ENCODE measurements at places on chromosomes 11 and 22.

GRCh38 chr22:20866736-20867135, 7.9 kb downstream of the SNAP29 start:
- DNase-seq, result no peak

DNA sequence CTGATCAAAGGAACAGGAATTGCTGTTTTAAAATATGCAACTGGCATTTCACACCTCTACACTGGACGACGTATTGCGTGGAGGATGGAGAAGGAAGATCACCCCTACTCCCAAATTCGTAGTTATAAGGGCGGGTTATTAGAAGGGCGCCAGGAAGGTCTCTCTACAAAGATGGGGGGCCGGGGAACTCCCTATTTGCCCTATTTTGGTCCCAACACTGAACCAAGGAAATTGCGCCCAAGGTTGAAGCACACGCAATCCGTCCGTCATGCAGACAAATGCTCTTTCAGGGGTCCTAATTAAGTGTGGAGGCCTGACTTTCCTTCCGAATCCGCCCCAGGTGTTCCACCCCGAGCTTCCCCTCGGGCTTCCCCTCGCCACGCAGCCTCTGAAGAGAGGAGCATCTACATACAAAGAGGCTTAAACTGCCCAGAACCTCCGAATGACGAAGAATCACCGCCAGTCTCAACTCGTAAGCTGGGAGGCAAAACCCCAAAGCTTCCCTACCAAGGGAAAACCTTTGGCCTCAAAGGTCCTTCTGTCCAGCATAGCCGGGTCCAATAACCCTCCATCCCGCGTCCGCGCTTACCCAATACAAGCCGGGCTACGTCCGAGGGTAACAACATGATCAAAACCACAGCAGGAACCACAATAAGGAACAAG, 396 bp downstream of the NPAT start:
- DNase-seq, result no peak

GRCh38 chr22:46076651-46077339, 73.5 kb upstream of the PPARA start:
- no peak for DNase-seq

GRCh38 chr22:24117942-24118341, 63.3 kb upstream of the SUSD2 start:
- no peak for DNase-seq

- DNase-seq, result no peak
Measured at GRCh38 chr11:45285930-45286632, at the start of gene SYT13. TSS of gene SYT13 (minus strand) at chr11:45286341. CDS start at chr11:45286207, 134 bp downstream.

Measured in fibroblast of mammary gland (primary cell).